ENCODE measurements at places on chromosomes 13 and 19.
A peak's percentile ranks its signal among the peaks of the same experiment; 100 is the strongest.

DNA sequence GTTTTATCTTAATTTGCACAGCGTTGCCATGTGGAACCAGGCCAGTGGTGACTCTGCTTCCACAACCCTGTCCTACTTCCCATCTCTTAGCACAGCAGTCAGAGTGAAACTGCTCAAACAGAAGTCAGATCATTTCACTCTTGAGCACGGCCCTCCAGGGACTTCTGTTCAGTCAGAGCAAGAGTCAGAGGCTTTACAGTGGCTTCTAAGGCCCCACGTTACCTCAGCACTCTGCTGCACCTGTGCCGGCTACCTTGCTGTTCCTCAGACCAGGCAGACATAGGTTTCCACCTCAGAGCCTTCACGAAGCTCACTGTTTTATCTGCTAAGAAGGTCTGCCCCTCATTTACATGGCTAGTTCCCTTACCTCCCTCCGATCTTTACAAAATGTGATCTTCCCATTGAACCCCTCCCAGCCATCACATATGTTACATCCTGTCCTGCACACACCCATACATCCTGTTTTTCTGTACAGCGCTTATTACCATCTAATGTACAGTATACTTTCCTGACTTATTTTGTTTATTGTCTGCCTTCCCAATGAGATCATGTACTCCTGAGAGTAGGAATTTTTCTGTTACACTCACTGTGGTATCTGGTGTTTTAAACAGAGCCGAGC lies 41.6 kb downstream of the TM9SF2 start:
- no peak for DNase-seq

GRCh38 chr13:110044551-110045111 lies 258.2 kb upstream of the IRS2 start:
- no peak for DNase-seq

GRCh38 chr13:31192306-31192705 lies 7.5 kb upstream of the B3GLCT start:
- no peak for DNase-seq

DNA sequence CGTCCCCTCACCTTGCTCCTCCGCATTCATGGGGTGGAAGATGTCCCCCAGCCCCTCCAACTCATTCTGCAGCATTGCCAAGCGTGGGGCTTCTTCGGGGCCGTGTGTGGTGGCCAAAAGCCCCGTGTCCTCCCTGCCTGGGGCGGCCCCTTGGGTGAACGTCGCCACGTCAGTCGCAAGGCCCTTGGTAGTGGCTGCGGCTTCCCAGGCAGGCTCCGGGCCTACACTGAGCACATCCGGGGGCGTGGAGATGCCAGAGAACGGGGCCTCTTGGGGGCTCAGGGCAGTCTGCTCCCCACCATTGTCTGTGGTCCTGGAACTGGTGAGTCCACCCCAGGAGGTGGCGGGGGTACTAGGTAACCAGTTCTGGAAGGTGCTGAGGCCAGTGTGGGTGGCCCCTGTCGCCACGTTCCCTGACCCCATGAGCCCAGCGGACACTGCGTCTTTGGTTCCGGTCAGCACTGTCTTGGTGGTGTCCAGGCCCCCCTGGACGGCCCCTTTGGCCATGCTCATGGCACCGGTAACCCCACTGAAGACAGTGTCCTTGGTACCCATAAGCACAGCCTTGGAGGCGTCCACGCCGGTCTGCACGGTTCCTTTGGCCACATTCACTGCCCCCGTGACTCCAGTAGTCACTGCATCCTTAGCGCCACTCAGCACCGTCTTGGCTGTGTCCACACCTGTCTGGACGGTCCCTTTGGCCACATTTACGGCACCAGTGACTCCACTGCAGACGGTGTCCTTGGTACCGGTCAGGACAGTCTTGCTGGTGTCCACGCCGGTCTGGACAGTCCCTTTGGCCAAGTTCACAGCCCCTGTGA lies 7.6 kb downstream of the PLIN4 start:
- DNase-seq = no peak

- peak; percentile 67 for DNase-seq
Measured at GRCh38 chr19:42291435-42291810, 10.5 kb upstream of the PRR19 start.

- DNase-seq = no peak
Measured at GRCh38 chr19:5719274-5719960, 529 bp downstream of the LONP1 start.

- peak; percentile 42 for DNase-seq
Measured at GRCh38 chr13:44801990-44802389, 187.3 kb downstream of the NUFIP1 start.

DNA sequence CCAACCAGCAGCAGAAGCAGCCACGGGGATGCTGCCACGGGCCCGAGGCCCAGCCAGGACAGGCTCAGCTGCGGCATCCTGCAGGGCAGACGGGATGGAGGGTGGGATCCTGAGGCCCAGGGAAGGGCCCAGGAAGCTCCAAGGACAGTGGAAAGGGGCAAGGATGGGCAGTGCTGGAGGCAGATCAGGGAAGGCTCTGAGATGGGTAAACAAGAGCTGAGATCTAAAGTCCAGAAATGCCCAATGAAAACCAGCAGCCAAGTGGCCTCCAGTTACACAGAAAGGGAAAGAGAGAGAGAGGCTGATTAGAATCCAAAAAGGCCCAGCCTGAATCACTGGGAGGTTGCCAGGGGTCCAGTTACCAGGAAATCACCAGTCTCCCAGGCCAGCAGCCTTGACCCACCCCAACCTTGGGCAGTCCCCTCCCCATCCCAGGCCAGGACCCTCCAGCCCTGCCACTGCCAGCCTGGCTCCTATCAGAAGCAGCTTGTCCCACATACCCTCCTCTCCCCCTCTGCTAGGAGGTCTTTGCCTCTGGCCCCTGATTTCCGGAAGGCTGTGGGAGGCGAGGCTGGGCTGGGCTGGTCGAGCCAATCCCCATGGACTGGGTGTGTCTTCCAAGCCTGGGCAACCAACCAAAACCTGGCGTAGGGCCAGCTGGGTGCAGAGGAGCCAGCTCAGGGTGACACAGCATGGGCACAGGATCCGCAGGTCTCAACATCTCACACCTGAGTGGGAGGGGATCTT lies at the start of gene CYP4F11:
TSS of gene CYP4F11 (minus strand) at position 198 of the 747 bp plus-strand sequence. CDS start at position 77, 121 bp downstream.
- DNase-seq = no peak

DNA sequence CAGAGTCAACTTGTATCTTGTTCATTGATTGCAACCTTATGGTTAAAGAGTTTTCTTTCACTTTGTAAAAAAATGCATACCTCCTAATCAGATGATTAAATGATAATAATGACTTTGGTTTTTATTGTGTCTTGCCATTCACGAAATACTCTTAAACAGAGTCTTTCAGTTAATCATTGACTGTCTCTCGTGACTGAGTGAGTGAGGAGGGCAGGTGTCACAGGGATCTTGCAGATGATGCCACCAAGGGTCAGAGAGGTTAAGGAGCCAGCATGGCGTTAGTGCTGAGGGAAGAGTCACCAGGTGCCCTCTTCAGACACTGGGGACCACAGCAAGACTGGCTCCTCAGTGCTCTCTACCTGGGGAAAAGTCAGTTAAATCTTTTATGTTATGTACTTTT lies 8.0 kb downstream of the GPATCH1 start:
- DNase-seq = no peak

GRCh38 chr13:50222569-50223332 lies 207.5 kb downstream of the KCNRG start:
- peak; percentile 79 for DNase-seq

DNA sequence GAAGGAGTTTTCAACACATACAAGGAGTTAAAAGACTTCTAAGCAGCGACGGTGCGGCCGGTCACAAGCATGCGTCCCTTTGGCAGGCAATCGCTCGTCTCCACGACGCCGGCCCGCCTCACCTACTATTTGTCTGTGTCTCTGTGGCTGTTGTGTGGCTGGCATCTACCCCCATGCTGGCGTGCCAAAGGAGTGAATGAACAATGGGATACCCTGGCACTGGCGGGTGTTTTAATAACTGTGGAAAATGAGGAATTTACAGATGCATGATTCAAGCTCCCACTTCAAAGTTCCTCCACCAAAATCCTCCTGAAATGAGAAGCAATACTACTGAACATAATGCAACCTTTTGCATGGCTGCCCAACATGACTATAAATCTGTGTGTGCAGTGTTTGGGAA lies 176.6 kb downstream of the KLF5 start:
- DNase-seq = no peak

- DNase-seq = no peak
Measured at GRCh38 chr13:70842062-70842644, 733.9 kb upstream of the KLHL1 start.

DNA sequence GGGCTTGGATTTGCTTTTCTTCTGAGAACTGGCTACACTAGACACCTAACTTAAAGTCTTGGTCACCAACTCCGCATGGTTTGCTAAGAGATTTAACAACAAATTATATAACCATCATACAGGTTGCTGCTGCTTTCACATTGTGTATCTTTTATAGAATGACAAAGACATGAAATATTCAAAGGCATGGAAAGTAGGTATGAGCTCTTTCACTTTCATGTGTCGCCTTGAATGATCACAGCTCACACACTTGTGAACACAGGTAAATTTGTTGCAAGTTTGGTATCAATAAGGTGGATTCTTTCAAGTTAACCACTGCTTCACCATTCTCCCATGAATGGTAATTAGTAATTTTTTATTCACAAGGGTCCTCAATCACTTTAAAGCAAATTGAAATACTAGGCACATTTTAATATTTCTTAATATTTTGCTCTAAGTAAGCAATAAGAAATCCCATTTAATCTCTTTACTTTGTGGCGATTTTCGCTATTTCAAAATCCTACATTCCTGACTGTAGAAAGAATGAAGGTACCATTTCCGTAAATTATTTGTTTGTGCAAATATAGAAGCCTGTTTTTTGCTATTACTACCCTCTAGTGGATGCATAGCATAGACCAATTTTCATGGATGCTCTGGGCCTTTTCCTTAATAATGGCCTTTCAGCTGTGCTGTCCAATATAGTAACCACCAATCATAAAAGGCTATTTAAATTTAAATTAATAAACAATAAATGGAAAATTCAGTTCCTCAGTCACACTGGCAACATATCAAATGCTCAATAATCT lies 45.5 kb upstream of the FREM2 start:
- DNase-seq = no peak

- DNase-seq = no peak
Measured at GRCh38 chr13:33193428-33193974, 92.1 kb downstream of the STARD13 start.

- DNase-seq = no peak
Measured at GRCh38 chr13:42272115-42272803, at the start of gene AKAP11. TSS of gene AKAP11 (plus strand) at chr13:42272152. CDS start at chr13:42286349, 14,197 bp downstream.

DNA sequence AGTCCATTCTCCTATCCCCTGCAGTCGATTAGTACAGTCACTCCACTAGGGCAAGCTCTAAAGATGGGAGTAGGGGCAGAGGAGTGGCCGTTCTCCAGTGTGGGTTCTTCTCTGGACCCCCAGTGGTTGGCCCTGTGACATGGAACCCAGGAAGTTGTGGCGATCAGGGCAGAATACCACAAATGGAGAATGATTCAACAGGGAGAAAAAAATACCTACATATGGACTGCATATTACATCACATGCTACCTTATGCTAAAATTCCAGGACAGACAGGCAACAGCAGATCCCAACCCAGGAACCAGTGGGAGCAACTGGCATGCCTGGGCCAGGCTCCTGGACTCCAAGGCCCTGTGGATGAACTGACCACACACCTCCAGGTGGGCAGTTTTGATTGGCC lies 20.4 kb downstream of the POU2F2 start:
- DNase-seq = no peak

DNA sequence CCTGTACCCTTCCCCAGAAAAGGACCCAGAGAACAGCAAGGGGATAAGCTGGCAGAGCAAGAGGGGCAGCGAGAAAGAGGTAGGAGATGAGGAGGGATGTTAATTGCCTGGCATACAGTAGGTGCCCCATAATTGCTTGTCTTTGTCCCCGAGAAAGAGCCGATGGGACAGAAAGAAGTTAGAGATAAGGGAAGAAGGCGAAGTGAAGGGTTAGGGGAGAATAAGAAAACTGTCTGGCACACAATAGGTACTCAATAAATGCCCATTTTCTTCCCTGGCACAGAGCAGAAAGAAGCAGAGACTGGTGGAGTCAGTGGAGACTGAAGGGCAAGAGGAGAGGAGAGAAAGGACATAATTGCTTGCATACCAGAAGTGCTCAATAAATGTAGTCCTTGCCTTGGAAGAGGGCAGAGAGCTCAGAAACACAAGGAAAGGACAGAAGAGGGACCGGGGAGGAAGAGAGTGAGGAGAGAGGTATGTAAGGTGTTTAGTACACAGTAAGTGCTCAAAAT lies 15.9 kb downstream of the JOSD2 start:
- DNase-seq = no peak

DNA sequence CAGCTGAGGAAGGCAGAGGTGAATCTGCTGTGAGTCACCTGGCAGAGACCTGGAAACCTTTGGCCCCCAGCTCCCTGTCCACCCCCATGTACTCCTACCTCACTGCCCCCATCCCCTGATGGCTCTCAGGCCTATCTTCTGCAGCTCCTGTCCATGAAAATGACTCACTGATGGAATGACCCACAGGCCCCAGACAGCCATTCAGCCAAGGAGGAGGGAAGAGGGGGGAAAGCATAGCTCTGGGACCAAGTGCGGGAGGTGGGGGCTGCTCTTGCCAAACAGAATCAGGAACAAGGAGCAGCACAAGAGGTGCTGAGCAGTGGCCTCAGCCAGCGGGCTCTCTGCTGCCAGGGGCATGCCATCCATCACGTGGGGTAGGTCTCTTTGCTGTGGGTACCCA lies 111.4 kb upstream of the C1QTNF9B start:
- no peak for DNase-seq

- DNase-seq = no peak
Measured at GRCh38 chr19:50555450-50556281, 12.6 kb downstream of the LRRC4B start.

GRCh38 chr19:27909861-27910260 lies 1303.1 kb downstream of the UQCRFS1 start:
- no peak for DNase-seq

DNA sequence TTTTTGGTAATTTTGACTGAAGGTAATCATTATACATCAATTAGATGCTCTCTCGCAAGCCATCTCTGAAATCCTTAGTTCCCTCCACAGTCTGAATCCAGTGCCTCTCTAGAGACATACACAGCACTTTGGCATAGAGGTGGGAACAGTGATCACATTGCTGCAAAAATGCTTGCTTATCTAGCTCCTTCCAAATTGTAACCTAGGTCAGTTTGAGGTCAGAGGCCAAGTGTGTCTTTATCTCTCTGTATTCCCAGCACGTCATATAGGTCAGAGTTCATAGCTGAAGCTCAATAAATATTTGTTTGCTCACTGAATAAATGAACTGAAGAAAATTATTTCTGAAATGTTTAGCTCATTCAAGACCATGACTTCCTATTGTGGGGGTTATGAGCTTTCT lies 462.5 kb downstream of the DIAPH3 start:
- DNase-seq = no peak

- DNase-seq = no peak
Measured at GRCh38 chr13:45879666-45880065, 28.1 kb upstream of the SIAH3 start.

GRCh38 chr13:30126903-30127428 lies 180.4 kb downstream of the KATNAL1 start:
- no peak for DNase-seq

GRCh38 chr13:108586826-108587225 lies 42.6 kb upstream of the MYO16 start:
- no peak for DNase-seq
